ENCODE measurements at places on chromosomes 12 and 14.

GRCh38 chr12:9872742-9873141 is 3.6 kb upstream of the CLEC2B start:
- DNase-seq: no peak

GRCh38 chr14:63938198-63939005 is 85.6 kb downstream of the SYNE2 start:
- DNase-seq: no peak

GRCh38 chr12:13101821-13102375 is 1.6 kb downstream of the GSG1 start:
- peak; percentile 45 for DNase-seq

DNA sequence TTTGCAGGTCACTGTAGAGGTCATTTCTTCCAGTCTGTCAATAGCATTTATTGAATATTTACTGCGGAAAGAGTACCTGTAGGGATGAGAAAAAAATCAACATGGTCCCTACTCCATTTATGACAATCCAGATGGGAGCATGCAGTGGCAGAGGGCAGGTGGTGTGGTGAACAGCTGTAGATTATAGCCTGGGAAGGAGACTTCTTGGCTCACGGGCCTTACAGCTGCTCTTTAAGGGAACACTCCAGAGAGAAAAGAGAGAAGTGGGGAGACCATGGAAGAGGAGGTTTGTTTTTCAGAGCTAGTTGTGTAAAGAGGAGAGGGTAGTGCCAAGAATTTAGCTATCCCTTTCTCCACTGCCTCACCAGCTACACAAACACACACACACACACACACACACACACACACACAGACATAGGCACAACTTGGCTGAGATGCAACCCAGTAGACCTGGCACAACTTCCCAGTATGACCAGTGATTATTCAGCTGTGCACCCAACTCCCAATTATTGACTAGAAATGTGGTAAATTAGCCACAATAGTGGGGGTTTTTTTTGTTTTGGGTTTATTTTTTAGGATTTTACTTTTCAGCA is 41.0 kb downstream of the GPHB5 start:
- DNase-seq: no peak

DNA sequence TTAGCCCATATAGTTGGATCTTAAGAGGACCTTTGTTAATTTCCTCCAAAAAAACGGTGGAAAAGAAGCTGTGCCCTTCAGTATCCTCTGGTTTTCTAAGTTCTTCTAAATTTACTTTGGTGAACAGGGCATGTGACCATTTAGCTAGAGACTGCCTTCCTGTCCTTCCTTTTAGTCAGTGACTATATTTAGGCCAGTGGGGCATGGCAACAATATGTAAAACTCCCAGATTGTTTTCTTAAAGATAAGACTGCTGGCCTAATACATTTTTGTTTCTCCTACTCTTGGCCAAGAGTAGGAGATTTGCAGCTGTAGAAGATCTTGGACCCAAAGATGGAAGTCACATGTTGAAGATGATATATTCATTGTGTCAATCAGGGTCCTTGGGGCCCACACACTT is 325.1 kb upstream of the DCN start:
- no peak for DNase-seq

DNA sequence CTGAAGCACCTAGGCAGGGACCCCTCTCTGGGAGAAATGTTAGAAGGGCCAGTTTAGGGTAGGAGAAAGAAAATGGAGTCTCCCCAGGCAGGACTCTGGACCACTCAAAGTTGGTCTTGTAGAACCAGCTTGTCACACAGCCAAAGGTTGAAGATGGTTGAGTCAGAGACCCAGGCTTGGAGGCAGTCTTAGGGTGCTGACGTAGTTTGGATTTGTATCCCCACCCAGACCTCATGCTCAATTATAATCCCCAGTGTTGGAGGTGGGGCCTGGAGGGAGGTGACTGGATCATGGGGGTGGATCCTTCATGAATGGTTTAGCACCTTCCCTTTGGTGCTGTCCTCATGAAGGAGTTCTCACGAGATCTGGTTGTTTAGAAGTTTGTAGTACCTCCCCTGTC is 121.2 kb downstream of the CRACR2A start:
- no peak for DNase-seq

DNA sequence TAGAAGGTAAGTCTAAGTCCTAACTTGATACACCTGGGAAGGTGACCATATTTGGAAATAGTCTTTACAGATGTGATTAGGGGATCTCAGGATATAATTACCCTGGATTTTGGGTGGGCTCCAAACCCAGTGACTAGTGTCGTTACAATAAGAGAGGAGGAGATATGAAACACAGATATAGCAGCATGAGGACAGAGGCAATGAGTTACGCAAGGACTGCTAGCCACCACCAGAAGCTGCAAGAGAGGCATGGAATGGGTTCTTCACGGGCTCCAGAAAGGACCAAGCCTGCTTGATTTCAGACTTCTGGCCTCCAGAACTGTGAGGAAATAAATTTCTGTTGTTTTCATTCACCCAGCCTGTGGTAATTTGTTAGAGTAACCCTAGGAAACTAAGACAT is 28.6 kb downstream of the FGFR1OP2 start:
- DNase-seq: no peak

- no peak for DNase-seq
Measured at GRCh38 chr12:69112616-69113015, 126.8 kb upstream of the CPSF6 start.

GRCh38 chr12:40793471-40793870 is 101.2 kb downstream of the CNTN1 start:
- no peak for DNase-seq

GRCh38 chr14:58677996-58678395 is 40.2 kb downstream of the DACT1 start:
- no peak for DNase-seq

All from left colon (tissue), 2 donors.